ENCODE measurements at places on chromosomes 2 and 18.

GRCh38 chr2:60548845-60549237, 4.6 kb downstream of the BCL11A start:
- DNase-seq: no peak

DNA sequence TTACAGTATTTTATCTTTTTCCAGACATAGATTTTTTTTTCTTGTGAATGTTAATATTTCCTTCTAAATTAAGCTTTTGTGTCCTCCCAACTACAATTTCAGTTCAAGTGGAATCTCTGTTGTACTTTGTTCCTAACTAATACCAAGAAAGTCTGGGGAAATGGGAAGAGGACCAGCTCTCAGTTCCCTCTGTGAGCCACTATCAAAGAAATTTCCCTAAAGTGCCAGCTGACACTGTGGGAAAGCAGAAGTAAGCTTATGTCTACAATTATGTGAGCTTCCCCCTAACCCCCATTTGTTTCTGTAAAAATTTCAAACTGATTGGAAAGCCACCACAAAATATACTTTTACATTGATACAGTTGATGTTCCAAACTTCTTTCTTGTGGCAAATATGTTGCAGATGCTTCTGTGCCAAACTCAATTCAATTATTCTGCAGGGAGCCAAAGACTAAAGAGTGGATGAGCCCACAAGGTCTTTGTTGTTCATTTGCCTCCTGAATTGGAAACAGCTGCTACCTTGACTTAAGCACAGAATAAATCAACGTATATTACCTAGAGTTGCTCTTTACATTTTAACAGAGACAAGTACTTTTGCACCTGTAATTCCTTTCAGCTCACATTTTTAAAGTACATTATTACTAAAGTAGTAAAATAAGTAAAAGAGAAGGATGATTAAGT, 306.6 kb downstream of the PTH2R start:
- no peak for DNase-seq

DNA sequence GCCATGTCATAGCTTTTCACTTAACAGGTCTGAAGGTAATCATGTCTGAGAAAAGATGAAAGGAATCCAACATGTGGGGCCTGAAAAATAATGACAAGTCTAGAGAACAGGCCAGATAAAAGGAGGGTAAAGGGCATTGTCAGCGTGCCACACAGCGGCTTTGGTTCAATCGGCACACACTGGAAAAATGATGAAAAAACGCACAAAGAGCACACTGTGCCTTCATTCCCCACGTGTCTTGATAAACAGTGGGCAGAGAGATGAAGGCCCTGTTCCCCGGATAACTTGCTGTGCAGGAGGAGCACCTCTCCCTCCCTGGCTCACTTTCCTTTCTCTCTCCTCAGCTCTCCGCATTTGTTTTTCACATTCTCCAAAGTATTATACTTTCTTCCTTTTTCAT, 766.3 kb downstream of the TDRD15 start:
- DNase-seq: no peak

DNA sequence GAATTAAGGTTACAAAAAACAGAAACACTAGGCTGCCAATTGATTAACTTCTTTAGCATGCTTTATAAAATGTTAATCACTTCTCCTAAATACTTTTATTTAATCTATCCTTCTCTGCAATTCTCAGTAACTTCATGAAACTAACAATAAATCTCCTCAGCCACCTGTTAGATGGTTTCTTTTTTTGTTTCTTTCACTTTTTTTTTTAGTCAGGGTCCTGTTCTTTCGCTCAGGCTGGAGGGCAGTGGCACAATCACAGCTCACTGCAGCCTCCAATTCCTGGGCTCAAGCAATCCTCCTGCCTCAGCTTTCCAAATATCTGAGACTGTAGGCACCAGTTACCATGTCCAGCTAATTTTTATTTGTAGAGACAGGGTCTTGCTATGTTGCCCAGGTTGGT, 213.4 kb upstream of the STK17B start:
- DNase-seq: no peak

DNA sequence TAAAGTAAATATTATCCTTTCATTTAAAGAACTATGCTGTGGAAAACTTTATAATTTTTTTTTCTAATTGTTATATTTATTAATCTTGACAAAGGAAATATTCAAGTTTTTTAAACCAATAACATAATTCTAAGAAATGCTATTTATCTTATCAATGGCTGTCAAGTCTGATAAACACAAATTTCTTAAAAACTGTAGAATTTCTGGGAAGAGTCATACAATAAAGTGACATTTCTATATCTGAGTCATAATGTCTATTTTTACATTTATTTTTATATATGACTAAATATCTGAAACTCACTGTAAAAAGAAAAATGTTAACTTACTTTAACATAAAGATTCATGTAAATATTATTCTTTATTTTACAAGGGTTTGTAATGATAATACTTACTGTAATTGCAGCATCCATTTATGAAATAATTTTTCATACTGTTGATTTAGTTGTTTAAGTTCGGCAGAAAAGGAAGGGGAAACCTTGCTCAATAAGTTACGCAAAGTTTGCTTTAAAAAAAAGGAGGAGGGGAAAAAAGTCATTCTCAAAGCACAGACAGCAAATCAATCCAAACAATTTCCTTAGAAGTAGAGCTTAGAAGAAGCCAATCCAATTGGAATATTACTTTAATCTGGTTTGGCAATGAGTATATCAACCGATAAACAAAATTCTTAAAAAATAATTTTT, 32.4 kb downstream of the ORC2 start:
- no peak for DNase-seq

GRCh38 chr2:236968880-236969534, 116.7 kb upstream of the COPS8 start:
- no peak for DNase-seq
